ENCODE measurements at places on chromosomes 7 and 10. TPM values are rescaled to one million over a fixed set of nuclear protein-coding genes. Genes with fewer than 3 reads are reported as not detected.

EBF3 gene
- total RNA-seq: 14.7 TPM

LIPJ gene
- total RNA-seq: 0.09 TPM

SEMA3E gene
- 0.98 TPM for total RNA-seq

MMP21 gene
- 0.09 TPM for total RNA-seq

WDR86 gene
- total RNA-seq: 17.7 TPM

GATA3 gene
- total RNA-seq: not detected

SLC13A1 gene
- total RNA-seq: not detected

ITIH5 gene
- total RNA-seq: 0.09 TPM

OR6V1 gene
- not detected for total RNA-seq

FAM25G gene
- not detected for total RNA-seq

LHFPL3 gene
- not detected for total RNA-seq

CD36 gene
- total RNA-seq: 561 TPM

ITPRID1 gene
- not detected for total RNA-seq

AS3MT gene
- 7.0 TPM for total RNA-seq

GPR37 gene
- 7.0 TPM for total RNA-seq

UCMA gene
- not detected for total RNA-seq

ACTR3C gene
- not detected for total RNA-seq

MMD2 gene
- total RNA-seq: not detected

GPR26 gene
- total RNA-seq: not detected

CFAP70 gene
- 1.4 TPM for total RNA-seq

KLF14 gene
- total RNA-seq: not detected

CFTR gene
- 0.09 TPM for total RNA-seq

PRR15 gene
- 2.4 TPM for total RNA-seq

SYT15B gene
- not detected for total RNA-seq

SPDYE1 gene
- total RNA-seq: not detected

TLX1 gene
- not detected for total RNA-seq

PRF1 gene
- not detected for total RNA-seq

PWWP2B gene
- 7.2 TPM for total RNA-seq
